ENCODE measurements at places on chromosomes 1 and 21. TPM values are rescaled to one million over a fixed set of nuclear protein-coding genes. Genes with fewer than 3 reads are reported as not detected.

SLC25A33 gene
- 7.3 TPM for total RNA-seq

MAN1C1 gene
- total RNA-seq = 1.1 TPM

AVPR1B gene
- not detected for total RNA-seq

F3 gene
- 773 TPM for total RNA-seq

MATN1 gene
- not detected for total RNA-seq

OR6N1 gene
- not detected for total RNA-seq

LCE6A gene
- not detected for total RNA-seq

GPA33 gene
- not detected for total RNA-seq

ISG20L2 gene
- 23.6 TPM for total RNA-seq

RGS4 gene
- total RNA-seq = 0.04 TPM

TIE1 gene
- not detected for total RNA-seq

LRRC39 gene
- not detected for total RNA-seq

CD160 gene
- not detected for total RNA-seq

MYOCOS gene
- not detected for total RNA-seq

VHLL gene
- not detected for total RNA-seq

PGLYRP4 gene
- total RNA-seq = 0.55 TPM

RGS21 gene
- not detected for total RNA-seq

CAMTA1 gene
- total RNA-seq = 57.4 TPM

TSPAN2 gene
- total RNA-seq = 0.78 TPM

Data from hair follicular keratinocyte (primary cell).